T-cell (primary cell): ENCODE measurements at places on chromosomes 3 and 15. TPM values are rescaled to one million over a fixed set of nuclear protein-coding genes. Genes with fewer than 3 reads are reported as not detected.

DNA sequence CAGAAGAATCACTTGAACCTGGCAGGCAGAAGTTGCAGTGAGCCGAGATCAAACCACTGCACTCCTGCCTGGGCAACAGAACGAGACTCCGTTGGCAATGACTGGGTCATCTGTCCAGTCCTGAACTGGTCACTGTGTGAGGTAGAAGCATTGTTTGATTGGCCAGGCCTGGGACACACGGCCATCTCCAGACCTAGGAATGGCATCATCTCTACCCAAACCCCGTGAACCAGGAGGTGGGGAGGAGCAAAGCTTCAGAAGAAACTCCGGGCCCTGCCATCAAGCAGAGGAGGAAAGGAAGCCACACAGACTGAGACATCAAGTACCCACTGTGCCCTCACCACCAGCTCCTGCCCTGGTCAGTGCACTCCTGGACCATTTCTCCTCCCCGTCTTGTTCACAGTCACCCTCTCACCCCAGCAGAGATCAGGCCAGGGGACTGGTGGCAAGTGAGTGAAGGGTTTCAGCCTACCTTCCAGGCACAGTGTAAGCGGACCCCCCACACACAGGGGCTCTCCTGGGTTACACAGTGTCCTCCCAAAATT lies 31.6 kb downstream of the GOLGA6L2 start:
- DNase-seq = no peak

- DNase-seq = no peak
These were observed 620.8 kb downstream of the FGF12 start for GRCh38 chr3:192106543-192106942.

DNA sequence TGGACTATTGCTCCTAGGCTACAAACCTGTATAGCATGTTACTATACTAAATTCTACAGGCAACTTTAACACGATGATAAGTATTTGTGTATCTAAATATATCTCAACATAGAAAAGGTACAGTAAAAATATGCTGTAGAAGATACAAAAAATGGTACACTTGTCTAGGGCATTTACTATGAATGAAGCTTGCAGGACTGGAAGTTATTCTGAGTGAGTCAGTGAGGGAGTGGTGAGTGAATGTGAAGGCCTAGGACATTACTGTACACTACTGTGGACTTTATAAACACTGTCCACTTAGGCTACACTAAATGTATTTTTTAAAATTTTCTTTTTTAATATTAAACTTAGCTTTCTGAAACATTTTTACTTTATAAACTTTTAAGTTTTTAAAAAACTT lies 140.5 kb upstream of the SGO1 start:
- no peak for DNase-seq

DNA sequence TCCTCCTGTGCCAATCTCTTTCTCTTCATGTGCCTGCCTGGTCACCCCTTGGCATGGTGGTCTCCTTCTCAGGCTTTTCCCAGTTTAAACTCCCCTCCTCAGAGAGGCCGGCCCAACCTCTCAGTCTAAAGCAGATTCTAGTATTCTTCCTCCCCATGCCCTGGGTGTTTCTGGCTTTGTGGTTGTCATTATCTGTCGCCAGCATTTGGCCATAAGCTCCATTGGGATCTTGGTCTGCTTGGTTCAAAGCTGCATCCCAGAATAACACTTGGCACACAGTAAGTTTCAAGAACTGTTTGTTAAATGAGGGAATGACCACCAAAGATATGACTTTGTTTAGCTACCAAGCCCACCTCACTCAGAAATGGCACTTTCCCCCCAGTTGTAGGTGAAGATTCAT lies 11.2 kb upstream of the RAD18 start:
- DNase-seq = no peak

- DNase-seq = no peak
These were observed 351.8 kb downstream of the ZIC1 start for GRCh38 chr3:147760941-147761340.

DNA sequence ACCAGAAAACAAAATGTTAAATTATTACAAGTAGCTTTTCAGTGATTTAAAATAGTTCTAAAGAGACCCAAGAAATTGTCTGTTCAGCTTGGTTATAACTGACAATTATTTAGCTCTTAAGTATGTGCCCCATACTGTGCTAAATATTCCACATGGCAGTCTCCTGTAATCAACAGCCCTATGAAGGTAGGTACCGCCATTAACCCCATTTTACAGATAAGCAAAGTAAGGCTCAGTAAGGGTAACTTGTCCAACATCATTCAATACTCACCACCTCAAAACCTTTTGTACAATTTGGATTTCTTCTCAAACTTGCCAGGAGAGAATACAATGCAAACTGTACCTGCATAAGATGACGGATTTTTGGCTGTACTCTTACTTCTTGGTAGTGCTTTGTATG lies 33.9 kb downstream of the ADPGK start:
- DNase-seq = no peak

Gene GPR171
- total RNA-seq = 23.2 TPM

Gene CDHR4
- total RNA-seq = 0.35 TPM

Gene SH3GL3
- total RNA-seq = not detected

Gene STX19
- not detected for total RNA-seq
